ENCODE measurements at places on chromosomes 4 and X.

- DNase-seq: no peak
Observed at GRCh38 chr4:120926358-120927025, 4.0 kb upstream of the PRDM5 start.

DNA sequence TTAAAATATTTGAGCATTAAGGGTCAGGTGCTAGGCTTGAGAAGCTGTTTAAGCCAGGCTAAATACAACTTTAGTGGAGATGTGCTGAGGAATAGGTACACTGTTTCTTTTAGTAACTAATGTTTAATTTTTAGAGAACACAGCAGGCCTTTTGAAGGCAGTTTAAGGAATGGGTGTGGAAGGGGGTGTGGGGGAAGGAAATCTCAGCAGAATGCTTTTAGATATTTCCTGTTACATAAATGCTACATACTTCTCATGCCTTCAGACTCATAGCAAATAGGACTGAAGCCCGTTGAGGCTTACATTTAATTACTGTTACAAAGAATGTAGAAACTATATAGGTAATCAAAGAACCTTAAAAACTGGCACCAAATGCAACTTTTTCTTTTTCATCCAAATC lies 66.3 kb downstream of the WWC2 start:
- no peak for DNase-seq

DNA sequence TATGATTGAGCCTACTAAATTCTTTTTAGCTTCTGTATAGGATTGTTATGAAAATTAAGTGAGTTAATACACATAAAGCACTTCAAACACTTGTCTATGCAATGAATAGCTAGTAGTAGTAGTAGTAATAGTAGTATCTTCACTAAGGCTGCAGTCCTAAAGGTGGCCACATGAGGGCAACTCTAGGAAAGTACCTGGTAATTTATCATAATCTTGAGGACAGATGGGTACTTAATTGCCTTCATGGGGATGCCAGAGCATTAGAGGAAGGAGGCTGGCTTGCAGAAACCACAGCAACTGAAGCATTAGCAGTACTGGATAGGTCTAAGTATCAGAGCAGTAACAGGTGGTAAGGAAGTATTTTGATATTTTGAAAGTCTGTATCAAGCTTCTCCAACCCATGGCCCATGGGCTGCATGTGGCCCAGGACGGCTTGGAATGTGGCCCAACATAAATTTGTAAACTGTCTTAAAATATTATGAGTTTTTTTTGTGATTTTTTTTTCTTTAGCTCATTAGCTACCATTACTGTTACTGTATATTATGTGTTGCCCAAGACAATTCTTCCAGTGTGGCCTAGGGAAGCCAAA lies 17.3 kb downstream of the NIPAL1 start:
- no peak for DNase-seq

DNA sequence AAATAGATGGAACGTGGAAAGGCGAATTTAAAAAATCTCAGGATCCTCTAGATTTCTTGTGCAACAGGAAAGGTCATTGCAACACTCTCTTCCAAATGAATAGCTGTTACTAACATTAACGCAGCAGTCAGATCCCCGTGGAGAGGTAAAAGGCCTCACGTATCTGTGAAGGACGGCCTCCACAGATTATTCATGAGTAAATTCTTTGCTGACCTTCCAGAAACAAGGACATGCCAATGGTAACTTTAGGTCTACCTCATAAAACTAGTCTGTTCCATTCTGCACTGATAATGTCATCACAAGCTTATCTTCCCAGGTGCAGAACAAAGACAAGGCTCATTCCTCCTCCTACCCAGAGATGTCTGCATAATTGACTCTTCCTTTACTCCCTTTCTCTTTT lies 16.1 kb upstream of the REPS2 start:
- no peak for DNase-seq

DNA sequence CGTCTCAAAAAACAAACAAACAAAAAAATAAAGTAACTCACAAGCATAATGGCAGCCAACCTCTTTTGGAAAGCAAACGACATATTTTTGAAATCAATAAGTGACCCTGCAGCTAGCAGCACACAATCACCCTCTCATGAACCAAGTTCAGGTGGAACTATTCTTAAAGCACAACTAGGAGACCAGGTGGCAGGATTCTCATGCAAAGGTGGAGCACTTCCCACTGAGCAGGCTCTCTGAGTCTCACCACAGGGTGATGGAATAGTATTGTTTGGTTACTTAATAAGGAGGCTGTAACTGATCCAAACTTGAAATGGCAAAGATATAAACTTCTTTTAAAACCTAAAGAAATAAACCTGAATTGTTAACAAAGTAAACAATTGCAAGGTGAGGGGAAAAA lies 1293.1 kb downstream of the PCDH19 start:
- no peak for DNase-seq

- no peak for DNase-seq
Observed at GRCh38 chr4:140707325-140707724, 48.9 kb downstream of the TBC1D9 start.

DNA sequence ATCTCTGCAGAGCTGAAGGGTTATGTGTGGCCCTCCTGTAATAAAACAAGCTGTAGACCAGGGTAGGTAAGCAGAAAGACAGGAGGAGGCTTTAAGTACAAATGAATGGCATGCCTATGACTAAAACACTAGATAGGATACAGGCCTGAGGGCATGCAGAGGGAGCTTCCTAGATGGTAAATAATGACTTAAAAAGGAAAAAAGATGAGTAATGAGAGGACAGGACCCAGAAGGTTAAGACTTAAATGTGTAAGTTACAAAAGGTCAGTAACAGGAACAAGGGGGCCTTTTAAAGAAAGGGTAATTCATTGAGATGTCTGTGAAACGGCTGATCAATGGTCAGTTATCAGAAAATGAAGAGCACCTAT lies 194.8 kb downstream of the SOWAHB start:
- no peak for DNase-seq

DNA sequence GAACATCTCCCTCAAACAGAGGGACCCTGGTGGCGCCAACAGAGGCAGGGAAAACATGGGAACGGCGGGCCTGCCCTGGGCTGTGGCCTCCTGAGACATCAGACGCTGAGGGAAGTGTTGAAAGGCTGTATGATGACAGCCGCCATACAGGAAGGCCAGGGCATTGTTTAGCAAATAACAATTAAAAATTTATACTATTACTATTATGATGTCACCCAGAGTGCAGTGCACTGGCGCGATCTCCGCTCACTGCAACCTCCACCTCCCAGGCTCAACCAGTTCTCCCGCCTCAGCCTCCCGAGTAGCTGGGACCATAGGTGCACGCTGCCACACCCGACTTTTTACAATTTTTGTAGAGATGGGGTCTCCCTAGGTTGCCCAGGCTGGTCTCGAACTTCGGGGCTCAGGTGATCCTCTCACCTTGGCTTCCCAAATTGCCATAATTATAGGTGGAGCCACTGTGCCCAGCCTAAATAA lies 54.6 kb downstream of the CPZ start:
- DNase-seq: no peak

GRCh38 chr4:101954351-101954750 lies 163.8 kb downstream of the BANK1 start:
- DNase-seq: no peak

GRCh38 chr4:73034896-73035295 lies 34.6 kb downstream of the COX18 start:
- DNase-seq: no peak

DNA sequence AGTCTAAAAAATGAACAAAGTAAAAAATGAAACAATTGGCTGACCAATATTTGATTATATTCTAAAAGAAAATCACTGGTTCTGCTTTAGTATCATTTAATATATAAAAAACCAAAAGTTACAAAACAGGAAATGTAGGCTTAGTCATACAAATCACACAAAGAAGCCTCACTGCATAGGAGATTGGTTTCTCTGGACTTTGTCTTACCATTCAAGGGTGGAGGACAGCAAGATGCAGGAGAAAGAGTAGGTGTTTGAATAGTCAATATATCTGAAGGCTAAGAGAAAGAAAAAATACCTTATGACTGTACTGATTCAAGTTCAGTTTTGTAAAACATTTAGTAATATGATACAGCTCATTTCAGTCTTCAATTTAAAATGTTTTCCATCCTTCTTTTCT lies 28.6 kb upstream of the TAF9B start:
- no peak for DNase-seq

GRCh38 chr4:163649557-163650091 lies 155.1 kb downstream of the TMA16 start:
- DNase-seq: no peak

DNA sequence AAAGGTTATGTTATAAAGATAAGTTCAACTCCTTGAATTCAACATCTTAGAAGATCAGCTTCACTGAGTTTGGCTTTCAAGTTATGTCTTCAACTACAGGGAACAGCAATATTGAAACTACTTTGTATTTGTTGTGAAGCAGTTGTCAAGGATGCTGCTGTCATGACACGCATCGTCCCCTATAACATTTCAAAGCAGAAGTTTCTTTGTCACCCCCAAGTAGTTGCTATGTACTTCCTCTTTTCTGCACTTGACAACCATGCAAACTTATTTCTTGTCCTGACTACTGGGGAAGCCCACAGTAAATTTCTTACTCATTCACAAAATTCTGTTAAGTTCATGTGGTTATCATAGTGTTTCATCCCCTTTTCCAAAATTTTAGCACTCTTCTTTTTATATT lies 14.3 kb downstream of the ANTXR2 start:
- DNase-seq: no peak

DNA sequence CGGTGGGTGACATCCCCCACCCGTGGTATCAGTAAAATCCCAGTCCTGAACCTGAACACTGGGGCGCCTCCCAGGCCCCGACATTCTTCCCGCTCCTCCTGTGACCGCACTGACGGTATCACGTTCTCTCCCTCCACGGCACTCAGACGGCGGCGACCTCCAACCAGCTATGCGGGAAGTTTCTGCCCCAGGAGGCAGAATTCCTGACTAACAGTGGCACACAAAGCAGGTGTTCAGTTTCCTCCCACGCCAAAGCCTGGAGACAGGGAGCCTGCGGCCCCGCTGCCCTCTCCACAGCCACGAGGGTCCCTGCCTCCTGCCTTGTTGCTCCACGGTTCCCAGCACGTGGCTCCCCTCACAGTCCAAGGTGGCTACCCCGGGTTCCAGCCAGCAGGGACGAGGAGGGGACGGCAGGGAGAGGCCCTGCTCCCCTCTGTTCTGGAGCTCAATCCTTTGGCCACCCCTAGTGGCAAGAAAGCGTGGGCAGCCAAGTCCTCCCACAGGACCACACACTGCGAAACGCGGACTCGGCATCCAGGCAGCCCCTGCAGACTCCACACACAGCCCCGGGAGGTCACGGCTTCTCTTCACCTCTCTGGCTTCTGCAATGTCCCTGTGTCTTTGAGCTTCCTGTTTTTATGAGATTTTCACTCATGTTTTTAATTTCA lies 15.2 kb downstream of the CTBP1 start:
- DNase-seq: no peak

GRCh38 chr4:158020734-158021346 lies 152.0 kb downstream of the GASK1B start:
- no peak for DNase-seq

GRCh38 chr4:9901257-9901656 lies 119.8 kb downstream of the DRD5 start:
- no peak for DNase-seq

DNA sequence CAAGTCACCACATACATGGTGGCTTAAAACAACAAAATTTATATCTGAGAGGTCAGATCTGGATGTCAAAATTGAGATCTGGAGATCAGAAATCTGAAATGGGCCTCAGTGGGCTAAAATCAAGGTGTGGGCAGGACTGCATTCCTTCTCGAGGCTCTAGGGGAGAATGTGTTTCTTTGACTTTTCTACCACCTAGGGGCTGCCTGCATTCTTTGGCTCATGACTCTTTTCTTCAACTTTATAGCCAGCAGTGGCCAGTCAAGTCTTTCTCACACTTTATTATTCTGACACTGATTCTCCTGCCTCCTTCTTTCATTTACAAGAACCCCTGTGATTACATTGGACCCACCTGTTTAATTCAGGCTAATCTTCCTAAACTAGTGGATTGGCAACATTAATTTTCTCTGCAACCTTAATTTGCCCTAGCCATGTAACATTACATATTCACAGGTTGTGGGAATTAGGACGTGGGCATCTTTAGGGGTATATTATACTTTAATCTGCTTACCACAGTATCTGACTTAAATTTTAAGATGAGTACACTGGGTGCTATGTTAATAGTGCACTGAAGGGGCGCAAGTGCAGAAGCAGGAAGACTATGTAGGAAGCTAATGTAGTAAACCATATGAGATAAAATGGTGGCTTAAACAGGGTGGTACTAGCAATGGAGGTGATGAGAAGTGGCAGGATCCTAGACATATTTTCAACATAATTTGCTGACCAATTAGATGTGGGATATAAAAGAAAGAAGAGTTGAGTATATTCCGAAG lies 188.0 kb downstream of the SLC4A4 start:
- no peak for DNase-seq

- no peak for DNase-seq
Observed at GRCh38 chr4:121242188-121242750, 78.1 kb upstream of the TNIP3 start.

Measured in bone marrow (tissue), 2 donors.